ENCODE measurements at places on chromosomes 1 and 21.

DNA sequence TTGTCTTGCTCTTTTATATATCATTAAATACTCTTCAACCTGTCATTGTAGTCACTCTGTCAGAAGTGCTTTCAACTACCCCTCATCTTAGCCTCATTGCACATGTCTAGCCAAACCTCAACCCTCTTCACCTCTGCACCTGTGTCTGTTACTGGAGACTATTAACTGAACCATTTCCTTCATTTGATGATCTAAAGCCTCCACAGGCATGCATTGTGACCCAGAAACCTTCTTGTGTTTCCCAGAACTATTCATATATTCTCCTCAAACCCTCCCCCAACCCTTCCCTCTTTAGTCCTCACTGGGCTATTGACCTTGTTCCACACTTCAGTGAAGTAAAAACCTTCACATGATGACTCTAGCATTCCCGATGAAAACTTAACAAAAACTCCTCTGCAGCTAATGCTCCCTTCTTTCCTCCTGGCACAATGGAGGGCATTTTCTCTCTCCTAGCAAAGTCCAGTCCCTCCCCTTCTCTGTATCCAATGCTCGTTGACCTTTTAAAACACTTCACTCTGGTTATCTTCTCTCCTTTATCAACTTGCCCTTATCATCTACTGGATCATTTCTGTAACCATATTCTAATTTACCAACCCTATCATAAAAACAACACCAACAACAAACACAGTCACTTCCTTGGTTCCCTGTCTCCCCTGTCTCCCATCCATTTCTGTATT is 86.1 kb downstream of the BACH1 start:
- no peak for DNase-seq

DNA sequence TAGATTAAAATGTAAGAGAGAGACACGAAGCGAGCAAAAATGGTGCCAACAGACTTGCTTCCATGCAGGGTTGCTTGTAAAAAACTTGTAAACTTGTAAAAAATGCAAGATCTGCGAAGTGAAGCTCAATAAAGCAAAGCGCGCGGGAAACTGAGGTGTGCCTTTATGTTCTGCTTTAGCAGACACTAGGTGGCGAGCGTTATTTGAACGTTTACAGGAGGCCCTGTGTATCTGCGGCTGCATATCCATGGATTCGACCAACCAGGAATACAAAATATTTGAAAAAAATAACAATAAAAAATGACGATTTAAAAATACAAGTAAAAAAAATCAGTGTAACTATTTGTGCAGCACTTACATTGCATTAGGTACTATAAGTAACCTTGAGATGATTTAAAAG is 1.5 kb downstream of the UBE2G2 start:
- DNase-seq, result peak; percentile 50

DNA sequence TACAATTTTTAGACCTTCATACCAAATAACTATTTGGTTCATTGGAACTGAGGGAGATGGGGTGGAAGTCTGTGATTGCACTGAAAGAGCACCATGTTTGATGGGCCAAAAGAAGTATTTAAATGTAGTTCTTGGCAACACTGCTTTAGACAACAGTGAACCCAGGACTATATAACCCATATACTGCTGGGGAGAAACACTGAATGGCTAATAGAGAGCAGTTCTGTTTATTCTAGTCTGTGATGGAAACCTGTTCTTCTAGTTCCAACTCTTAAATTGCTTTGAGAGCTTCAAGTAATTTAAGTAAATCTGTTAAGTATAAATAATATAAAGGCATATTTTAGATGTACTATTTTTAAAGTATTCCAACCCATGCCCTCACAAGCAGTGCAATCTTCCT is 96.3 kb downstream of the NIBAN1 start:
- DNase-seq, result no peak

GRCh38 chr1:200048244-200048643 is 20.7 kb downstream of the NR5A2 start:
- DNase-seq, result no peak

- DNase-seq, result no peak
Measured at GRCh38 chr1:201760516-201760915, 68.4 kb upstream of the IPO9 start.

- DNase-seq, result no peak
Measured at GRCh38 chr1:198969981-198970380, 331.1 kb downstream of the PTPRC start.

DNA sequence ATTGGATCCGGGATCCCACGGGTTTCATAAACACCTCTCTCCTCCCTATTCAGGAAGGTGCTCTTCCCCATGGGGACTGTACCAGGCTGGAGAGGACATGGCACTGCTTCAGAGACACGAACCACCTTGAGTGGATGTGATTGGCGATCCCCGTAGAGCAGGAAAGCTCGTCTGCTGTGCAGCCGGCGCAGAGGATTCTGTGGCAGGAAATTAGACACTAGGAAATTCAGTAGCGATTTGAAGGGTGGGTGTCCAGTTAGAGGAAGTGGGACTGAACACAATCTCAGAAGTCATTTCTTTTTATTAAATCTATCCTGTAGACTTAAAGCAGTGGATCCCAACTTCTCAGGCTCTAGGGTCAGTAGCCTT is 767 bp downstream of the PDIK1L start:
- peak; percentile 45 for DNase-seq

- no peak for DNase-seq
Measured at GRCh38 chr1:79899914-79900313, 893.4 kb upstream of the ADGRL4 start.

DNA sequence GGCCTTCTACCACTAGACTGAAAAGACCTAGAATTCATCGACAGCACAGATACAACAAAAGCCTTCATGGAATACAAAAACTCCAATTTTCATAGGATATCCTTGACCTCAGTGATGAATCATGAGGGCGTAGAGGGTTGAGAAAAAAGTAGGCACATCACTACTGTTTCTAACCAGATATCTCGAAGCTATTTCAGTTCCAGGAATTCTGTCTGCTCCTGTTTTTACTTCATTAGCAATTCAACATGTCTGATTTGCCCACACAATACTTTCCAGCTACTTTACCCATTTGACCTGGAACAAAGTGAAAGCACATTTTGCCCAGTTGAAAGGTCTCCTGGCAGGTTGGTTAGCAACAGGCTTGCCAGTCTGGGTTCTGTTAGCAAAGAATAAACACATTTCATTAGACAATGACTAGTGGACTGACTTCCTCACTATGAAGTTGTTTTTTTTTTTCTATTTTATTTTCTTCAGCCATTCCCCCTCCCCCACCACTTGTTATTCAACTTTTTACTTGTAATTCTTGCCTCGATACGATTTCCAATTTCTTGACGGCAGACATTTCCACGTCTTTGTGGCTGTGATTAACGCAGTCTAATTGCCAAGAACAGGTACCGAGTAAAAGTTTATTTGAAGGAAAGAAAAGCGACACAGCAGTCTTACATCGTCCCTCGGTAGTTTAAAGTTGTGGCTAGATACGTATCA is 4.0 kb upstream of the ZBTB18 start:
- DNase-seq, result no peak

DNA sequence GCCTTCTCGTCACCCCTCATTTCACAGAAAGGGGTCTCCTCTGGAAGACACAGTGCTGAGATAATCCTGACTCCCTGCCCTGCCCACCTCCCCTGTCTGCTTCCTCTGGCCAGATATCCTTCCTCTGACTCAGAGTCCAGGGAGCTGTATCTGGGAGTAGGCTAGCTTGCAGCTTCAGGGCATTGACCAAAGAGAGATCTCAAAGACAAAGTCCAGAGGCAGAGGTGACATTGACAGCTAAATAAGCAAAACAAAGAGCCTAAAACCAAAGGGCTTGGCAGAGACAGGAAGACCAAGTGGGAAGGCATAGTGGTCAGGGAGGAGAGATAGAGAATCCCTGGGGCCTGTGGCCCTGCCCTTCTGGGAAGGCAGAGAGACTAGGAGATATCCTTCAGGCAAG is 64.9 kb downstream of the TNR start:
- no peak for DNase-seq

DNA sequence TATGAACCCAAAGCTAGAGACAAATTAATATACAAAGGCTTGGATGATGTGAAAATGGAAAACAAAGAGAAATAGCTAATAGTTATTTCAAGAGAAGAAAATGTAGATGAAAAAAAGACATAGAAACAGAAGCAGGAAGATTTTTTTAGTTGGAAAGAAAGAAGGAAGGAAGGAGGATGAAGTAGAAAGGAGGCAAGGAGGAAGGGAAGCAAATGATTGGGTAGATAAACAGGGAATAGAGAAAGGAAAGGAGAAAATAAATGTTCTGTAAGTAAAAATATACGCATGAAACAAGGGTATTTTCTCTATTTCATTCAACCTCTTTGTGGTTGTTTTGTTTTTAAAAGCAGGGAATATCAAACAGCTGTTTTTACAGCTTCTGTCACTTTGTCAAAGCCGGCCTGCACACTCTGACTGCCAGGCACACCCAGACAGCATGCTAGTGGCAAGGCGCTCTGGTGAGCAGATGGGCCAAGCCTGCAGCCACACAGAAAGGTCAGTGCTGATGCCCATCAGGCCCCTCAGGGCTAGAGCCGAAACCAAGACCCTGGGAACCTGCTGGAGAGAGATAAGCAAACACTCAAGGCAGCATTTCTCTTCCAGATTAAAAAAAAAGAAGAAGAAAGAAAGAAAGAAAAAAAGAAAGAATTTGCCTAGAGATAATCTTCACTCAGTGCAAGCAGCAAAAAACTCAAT is 72.9 kb upstream of the CTTNBP2NL start:
- no peak for DNase-seq

DNA sequence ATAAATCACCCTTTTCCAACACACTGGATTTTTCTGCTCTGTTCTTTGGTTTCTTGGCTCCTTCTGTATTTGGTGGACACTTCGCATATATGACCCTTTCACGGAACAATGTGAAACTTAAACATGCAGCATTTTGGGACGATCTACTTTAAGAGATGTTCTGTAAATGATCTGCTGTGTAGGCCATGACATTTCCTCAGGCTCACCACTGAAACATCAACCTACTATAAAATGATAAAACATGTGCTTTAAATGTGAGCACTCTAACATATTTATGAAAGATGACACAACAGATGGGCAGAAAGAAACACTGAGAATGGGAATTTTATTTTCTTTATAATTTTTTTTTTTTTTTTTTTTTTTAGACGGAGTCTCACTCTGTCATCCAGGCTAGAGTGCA is 316.3 kb upstream of the GREM2 start:
- no peak for DNase-seq

DNA sequence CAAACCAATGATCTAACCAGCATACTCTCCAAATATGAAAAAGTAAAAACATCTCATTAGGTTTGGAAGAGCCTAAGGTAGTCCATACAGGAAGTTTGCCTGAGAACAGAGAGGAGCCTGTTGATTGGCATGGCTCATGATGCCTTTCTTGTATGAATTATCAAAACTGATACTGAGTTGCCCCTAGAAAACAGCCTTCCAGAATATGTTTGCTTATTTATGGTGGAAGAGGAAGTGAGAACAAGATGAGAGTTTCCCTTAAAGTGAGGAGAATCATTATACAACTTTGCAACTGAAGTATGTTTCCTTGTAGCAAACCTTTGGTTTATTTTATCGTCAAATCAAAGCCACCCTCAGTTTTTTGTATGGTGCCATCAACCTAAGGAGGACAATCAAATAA is 23.8 kb upstream of the KIAA1614 start:
- no peak for DNase-seq

DNA sequence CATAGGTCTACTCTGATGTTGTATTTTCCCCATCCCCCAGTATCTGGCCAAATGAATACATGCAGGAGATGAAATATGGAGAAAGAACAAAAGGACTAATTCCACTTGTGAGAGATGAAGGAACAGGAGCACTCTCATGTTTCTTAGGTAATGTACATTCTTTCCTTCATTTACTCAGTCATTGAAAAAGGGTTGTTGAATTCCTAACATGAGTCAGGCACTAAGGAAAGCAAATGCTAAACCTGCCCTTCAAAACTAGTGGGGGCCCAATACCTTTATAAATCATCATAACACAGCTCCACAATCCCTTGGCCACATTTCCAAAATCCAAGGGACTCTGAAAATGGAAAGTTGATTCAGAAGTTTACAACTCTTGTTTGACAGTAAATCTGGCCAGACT is 94.3 kb downstream of the DIRAS3 start:
- no peak for DNase-seq

DNA sequence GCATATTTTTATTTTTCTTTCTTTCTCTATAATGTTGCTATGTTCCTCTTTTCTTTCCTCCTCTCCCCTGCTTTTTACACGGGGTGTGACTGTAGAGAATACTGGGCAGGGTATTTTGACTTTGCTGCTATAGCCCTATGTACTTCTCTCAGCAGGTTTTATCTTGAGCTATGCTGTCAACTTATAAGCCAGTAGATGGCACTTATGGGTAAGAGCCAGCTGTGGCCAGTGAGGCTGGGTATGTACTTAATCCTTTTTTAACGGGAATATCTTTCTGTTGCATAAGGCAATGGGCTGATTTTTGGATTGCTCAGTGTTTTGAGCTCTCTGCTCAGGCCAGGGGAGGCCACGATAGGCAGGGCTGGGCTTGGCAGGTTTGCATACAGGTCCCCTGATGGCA is 99.0 kb downstream of the KCNK2 start:
- DNase-seq, result no peak

All from activated CD4-positive, alpha-beta T cell treated with anti-CD3 and anti-CD28 coated beads for 36 hours (primary cell).